ENCODE measurements at places on chromosomes 1 and 21. TPM values are rescaled to one million over a fixed set of nuclear protein-coding genes. Genes with fewer than 3 reads are reported as not detected.

VANGL2 gene
- total RNA-seq: 79.4 TPM

DNA sequence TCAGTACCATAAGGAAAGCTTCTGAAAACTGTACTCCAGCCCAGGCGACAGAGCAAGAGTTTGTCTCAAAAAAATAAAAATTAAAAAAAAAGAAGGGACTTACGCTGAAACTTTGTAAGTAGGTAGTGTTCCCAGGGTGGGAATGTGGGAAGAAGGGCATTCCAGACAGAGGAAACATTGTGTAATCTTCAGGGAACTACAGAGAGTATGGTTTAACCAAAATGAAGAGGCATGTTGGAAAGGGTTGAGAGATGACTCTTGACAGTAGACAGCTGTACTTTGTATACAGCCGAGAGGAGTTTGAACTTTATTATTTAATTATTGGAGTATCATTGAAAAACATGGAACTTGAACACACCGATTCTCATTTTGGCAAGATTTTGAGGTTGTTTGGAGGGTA is 43.0 kb downstream of the PPP2R5A start:
- H3K4me3 ChIP-seq: no peak overlapping the region
- H3K36me3 ChIP-seq: peaks cover 3% of the 10 kb centered on the region
- H3K27ac ChIP-seq: no peak overlapping the region
- no peak for DNase-seq

LRRC39 gene
- 2.1 TPM for total RNA-seq

DNA sequence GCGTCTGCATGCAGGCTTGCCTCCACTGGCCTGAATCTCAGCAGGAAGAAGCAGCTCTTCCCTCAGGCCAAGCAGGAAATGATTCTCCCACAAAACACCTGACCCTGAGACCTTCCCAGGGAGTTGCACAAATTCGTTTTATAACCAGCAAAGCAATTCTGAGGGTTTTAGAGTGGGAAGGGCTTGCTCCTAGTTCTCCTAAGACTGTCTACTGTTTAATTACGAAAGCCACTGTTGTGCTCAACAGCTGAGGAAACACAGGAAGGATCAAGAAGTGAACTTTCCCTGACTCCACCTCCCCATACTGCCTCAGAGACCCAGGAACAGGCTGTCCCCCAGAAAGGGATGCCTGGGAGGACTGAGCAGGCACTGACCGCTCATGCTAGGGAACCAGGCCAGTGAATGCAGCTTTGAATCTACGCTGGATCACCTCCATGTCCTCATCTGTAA is 37.0 kb upstream of the PUM1 start:
- H3K4me1 ChIP-seq: peaks cover 1% of the 10 kb centered on the region
- no peak overlapping the region for H3K4me3 ChIP-seq
- DNase-seq: no peak
- H3K36me3 ChIP-seq: no peaks in the 10 kb centered on the region

COL9A2 gene
- total RNA-seq: 3.3 TPM

- peak overlapping the region; percentile 97 for H3K27ac ChIP-seq
- H3K27me3 ChIP-seq: peaks cover 6% of the 10 kb centered on the region
- H3K4me1 ChIP-seq: peaks cover 4% of the 10 kb centered on the region
- H3K36me3 ChIP-seq: no peaks in the 10 kb centered on the region
- H3K4me3 ChIP-seq: peak overlapping the region; percentile 98
Measured at GRCh38 chr1:223844787-223845036, 1.0 kb downstream of the TP53BP2 start.

PAX7 gene
- 0.07 TPM for total RNA-seq

GRCh38 chr21:36551321-36551720 is 71.4 kb upstream of the CLDN14 start:
- no peak for DNase-seq
- peaks cover 6% of the 10 kb centered on the region for H3K4me1 ChIP-seq
- no peaks in the 10 kb centered on the region for H3K36me3 ChIP-seq
- peaks cover 3% of the 10 kb centered on the region for H3K27me3 ChIP-seq
- H3K27ac ChIP-seq: no peak overlapping the region
- no peak overlapping the region for H3K4me3 ChIP-seq

- H3K4me1 ChIP-seq: no peaks in the 10 kb centered on the region
- DNase-seq: no peak
Measured at GRCh38 chr1:103447471-103447870, 78.0 kb upstream of the RNPC3 start.
